ENCODE measurements at places on chromosomes 4 and X.

GRCh38 chr4:147586637-147587036 lies 30.6 kb upstream of the TMEM184C start:
- DNase-seq: no peak

- DNase-seq: no peak
These were observed 347.2 kb upstream of the DDX53 start for GRCh38 chrX:22652596-22652995.

- no peak for DNase-seq
These were observed 22.1 kb downstream of the NHS start for GRCh38 chrX:17397074-17397473.

GRCh38 chr4:131093303-131093702 lies 1997.4 kb downstream of the C4orf33 start:
- DNase-seq: no peak

DNA sequence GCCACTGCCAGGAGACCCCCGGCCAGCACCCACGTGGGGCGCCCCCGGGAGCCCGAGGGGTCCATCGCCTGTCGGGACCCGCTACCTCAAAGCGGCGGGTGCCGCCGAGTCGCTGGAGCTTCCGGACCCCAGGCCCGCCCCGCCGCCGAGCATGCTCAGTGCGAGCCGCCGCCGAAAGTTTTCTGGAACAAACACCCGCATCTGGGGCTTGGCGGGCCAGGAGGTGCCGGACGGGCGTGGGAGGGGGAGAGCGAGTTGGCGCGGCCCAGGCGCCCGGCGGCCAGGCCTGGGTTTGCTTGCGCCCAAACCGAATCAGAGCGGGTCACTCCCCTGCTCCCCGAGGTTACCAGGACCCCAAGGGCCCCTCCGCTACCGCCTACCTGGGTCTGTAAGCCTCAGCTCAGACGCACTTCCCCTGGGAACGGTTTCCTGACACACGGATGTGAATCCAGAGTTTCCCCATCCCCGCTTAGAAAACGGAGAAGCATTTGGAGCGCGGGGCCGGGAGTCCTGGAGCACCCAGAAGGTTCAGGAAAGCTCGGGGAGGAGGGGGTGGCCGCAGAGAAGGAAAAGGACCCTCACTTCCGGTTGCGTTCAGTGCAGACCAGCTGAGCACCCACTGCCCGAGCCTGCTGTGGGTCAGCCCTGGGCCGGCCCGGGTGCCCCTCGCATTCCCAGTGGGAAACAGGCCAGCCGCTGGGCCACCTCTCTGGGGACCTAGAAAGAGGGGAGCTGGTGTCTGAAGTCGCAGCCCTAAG lies at the start of gene EVC2:
TSS of gene EVC2 (minus strand) at position 111 of the 758 bp plus-strand sequence. CDS start at position 65, 46 bp downstream.
- peak; percentile 6 for DNase-seq

DNA sequence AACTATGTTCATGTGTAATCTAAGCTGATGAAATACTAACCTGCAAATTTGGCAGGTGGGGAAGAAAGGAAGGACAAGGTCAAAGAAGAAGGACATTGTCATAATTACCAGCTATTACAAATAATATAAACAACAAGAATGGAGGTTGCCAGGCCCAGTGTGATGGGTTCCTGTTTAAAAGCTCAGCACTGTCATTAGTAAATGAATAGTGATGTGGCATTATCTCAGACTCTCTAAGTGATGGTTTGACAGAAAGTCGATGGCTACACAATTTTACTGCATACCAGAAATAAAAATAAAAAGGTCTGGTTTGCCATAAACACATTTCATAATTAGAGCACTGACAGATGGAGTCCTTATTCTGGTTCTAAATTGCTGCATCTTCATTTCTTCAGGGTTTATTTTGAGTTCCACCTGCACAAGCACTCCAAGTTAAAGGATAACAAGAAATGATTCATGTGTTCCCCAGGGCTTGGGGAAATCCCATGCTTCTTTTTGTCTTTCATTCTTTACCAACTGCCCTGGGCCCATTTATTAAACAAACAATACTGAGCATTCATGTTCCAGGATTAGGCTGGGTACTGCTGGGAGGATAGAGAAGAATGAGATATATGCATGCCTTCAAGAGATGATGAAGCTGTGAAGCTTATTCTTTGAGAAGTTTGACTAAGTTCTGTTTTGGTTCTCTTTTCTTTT lies 367.8 kb upstream of the RASGEF1B start:
- DNase-seq: no peak

- no peak for DNase-seq
These were observed 21.5 kb upstream of the TMSB4X start for GRCh38 chrX:12953420-12953819.

DNA sequence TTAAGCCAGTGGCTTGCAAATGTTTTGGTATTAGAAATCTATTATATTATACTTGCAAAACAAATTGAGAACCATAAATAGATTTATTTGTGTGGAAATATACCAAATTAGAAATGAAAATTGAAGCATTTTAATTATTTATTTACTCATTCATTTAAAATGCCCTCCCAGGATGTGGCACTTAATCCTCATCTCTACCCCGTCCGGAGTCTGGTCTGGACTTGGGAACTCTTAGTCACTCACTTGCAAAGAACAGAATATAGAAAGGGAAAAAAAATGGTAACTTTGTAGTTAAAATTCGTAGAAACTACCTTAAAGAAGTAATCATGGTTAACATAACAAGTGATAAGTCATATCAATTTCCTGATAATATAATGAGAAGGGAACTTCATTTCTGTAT lies 775.9 kb upstream of the INTU start:
- DNase-seq: no peak

DNA sequence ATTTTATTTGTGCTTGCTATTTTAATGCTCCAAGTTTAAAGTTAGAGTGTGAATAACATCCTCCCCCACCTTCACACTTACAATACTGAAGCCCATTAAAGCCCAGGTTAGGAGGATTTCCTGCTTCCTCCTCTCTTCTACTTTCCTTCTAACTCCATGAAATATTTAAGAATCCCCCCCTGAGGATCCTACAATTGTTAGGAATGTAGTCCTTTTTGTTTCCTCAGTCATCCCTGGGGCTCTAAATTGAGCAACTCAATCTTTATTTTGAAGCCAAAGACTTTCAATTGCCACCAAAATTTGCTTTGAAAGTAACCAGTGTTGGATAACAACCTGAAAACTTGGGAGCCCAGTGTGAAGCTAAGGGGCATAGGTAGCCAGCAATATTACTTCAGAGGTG lies 276.9 kb downstream of the FAM47A start:
- DNase-seq: no peak

GRCh38 chrX:12771445-12772069 lies 19.7 kb upstream of the PRPS2 start:
- peak; percentile 61 for DNase-seq

DNA sequence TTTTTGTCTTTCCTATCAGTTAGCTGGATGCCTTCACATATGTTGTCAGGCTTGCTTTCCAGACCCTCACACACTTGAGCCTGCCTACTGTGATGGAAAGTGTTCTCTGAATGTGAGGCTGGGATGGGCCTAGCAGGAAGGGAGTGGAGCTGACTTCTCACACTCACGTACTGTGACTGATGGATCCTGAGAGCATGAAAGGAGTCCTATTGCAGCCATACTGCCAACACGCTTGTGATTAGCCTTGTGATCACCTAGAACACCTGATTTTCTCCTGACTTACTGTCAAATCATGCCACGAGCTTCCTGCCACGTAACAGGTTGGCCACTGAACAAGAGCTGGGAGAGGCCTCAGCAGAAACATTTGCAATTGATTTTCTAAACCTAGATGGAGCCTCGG lies 49.9 kb downstream of the ACOX3 start:
- no peak for DNase-seq

DNA sequence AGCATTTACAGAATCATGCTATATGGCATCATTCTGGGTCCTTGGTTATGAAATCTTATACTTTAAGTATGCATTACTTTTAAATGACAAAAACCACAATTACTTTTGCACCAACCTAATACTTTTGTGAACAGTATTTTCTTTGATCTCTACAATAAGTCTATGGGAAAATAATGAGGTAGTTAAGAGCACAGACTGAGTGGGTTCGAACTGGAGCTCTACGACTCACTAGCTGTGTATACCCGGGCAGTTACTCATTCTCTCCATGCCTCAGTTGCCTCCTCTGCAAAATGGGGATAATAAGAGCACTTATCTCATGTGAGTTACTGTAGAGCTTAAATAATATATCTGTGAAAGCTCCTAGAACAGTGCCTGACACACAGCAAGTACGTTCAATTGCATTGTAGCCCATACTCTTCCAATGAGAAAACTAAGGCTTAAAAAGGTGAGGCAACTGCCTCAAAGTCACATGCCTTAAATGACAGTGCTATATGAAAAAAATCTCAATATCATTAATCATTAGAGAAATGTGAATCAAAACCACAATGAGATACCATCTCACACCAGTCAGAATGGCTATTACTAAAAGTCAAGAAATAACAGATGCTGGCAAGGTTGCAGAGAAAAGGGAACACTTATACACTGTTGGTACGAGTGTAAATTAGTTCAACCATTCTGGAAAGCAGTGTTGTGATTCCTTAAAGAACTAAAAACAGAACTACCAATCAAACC lies 151.5 kb downstream of the CHIC2 start:
- DNase-seq: no peak

- DNase-seq: no peak
These were observed 57.3 kb downstream of the RAP1GDS1 start for GRCh38 chr4:98318521-98318920.

- DNase-seq: no peak
These were observed 164.7 kb upstream of the LEF1 start for GRCh38 chr4:108333353-108333942.

DNA sequence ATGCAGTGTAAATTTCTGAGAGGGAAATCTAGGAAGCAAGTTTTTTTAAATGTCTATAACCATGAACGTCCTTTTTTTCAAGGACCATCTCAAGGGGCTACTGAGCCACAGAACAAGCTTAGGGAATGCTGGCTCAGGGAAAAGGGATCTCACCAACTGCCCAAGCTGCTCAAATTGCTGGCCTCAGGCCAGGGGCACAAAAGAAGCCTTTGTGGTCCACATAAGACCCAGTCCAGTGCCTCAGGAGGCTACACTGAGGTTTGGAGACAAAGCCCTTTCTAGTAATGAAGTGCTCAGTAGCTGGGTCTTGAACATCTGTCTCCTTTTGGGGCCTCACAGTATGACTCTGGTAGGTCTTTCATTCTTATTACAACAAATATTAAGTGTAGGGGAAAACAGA lies 305.5 kb downstream of the RAB28 start:
- DNase-seq: no peak

DNA sequence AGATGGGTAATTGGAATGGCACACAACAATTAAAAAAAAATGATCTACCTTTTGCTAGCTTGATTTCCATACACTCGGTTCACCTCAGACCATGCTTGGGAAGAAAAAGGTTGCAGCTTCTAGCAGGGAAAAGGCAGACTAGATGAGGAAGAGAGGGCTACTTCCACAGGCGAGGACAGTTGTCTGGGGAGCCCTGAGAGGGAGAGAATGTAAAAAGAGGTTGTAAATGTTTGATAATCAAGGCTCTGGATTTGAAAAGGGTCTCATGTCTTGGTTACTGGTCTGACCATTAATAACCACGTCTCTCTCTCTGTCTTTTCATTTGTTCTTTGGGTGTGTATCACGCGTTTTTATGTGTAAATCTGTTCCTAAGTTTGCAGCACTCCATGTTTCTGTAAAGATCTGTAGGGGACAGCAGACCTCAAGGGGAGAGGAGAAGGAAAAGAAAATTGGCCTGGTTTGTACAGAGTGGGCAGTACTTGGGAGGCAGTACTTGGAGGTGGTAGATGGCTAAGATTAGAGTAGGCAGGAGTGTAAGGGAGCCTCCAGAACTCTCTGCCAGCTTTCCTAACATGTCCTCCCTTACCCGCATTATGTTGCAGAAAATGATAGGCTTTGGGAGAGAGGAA lies 750 bp downstream of the ARMCX5 start:
- no peak for DNase-seq

DNA sequence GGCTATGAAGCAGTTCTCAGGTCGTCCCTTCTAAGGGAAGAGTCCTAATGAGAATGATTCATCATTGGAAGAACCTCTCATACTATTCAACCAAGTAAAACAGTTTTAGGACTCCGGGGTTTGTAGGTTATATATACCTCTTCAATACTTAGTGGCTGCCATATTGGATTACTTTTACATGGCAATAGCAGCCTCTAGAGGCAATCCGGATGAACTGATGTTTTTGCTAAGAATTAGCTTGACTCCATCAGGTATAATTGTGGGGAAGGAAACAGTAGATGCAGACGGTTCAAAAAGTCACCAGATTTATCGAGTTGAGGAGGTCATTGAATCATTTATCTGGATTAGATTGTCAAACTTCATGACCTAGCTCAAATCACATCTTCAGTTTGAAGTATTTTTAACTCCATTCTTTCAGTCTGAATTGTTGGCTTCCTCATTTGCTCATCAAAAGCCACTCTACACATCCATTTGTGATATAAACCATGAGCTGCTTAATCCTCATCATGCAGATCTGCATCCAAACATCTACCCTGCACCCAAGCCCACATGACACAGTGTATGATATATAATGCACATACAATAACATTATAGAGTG lies 28.4 kb downstream of the GUCY1B1 start:
- peak; percentile 10 for DNase-seq

DNA sequence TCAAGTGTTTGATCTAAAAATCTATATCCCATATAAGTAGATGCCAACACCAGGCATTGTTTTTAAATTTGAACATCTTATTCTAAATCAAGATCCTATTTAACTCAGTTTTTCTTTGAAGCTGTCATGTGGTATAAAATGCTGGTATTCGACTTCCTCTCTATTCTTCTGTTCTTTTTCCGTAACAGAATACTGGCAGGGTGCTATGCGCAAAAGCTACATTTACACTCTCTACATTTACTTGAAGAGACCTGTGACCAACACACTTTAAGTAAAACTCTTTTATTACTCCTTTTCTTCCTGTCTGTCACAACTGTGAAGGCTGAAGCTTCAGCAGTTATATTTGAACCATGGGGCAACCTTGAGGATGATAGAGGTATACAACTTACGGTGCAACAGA lies 612.8 kb downstream of the C4orf33 start:
- DNase-seq: no peak

- no peak for DNase-seq
These were observed 1000.4 kb downstream of the STPG2 start for GRCh38 chr4:97142893-97143292.

- no peak for DNase-seq
These were observed 337.9 kb downstream of the CAMK2D start for GRCh38 chr4:113423631-113424030.

- DNase-seq: no peak
These were observed 233.8 kb upstream of the UGT8 start for GRCh38 chr4:114364857-114365256.

DNA sequence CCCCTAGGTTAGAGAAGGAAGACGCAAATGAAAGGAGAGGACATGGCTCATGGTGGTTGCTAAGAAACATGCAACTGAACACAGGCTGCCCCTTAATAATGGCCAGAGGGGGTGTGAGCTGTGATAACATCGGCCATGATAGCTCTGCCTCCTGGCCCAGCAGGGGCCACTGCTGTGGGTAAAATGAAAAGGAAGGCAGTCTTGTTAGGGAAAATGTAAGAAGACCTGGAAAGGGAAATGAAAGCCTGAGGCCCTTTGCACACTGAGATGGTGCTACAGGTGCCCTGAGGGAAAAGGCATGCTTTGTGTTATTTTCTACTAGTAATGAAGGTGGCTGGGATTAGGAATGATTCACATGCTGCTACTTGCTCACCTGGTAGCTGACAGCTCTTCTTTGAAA lies 123.6 kb upstream of the MID1 start:
- DNase-seq: no peak

Data from CD4-positive, alpha-beta T cell treated with Interleukin-15 for 4 hours (primary cell).